HFF-Myc (cell line): ENCODE measurements at places on chromosomes 11 and 22.

DNA sequence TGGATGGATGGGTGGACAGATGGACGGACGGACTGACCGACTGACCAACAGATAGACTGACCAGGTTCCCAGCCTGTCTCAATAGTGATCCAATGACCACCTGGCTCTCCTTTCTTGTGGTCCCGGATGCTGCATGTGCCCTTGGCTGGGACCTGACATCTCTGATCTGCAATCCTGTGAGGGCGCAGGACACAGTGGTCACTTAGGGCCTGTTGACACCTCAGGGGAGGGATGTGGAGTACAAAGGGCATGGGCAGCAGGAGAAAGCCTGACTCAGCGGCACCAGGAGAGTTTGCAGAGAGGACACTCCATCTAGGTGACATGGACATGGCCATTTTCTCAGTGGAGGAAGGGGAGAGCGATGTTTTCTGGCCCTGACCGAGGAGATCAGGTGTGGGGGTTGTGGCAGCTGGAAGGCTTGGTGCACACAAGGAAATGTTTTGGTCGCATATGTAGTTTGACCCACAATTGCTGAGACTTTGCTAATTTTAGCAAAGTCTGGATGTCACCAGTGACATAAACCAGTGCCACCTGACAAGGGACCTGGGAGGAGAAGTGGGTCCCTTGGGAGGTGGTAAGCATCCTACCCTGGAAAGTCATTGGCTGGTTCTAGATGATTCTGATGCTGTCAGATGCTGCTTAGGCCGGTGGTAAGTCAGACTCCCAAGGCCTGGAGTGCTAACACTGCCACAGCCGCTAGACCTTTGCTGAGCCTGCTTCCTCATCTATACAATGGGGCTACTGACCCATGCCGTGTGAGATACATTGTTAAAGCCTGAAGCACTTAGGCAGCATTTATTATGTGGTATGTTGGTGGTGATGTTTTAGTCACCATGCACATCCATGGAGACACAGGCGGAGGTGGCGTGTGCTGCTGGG is 50.7 kb downstream of the CD82 start:
- no peak for DNase-seq

GRCh38 chr11:19200410-19201201 is 1.2 kb downstream of the CSRP3 start:
- DNase-seq, result peak; percentile 20

DNA sequence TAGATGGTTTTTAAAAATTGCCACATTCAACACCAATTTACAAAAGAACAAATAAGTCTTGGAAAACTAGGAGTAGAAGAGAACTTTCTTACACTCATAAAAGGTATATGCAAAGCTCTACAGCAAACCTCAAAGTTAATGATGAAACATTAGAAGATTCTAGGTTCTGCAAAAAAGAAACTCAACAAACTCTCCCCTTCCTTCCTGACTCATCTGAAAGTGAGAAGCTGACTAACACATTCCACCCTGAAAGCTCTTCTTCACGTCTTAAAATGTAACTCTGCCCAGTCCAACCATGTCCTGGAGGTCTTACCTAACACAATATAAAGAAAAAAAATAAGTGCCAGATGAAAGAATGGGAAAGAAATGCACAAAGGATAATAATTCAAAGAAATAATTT is 218.9 kb upstream of the ISX start:
- DNase-seq, result no peak

DNA sequence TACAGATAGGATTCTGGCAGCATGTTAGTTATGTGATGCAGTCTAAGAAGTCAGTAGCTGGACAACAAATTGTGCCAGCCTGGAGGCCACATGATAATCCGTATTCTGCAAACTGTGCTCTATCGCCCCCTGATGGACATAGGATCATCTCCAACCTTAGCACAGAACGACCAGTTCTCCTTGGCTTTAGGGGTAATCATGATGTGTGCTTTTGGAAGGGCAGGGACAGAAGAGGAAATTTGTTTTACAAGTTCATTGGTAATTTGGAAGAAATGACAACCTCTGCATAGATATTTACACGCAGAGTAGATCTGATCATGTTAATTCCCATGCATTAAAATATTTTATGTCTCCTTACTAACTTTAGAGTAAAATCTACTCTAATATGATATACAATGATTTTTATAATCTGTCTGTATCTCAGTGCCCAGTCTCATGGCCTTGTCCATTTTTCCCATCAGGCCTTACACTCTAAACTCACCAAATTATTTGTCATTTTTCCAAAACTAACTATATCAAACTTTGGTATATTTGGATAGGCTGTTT is 12.1 kb downstream of the OR10D3 start:
- peak; percentile 45 for DNase-seq

DNA sequence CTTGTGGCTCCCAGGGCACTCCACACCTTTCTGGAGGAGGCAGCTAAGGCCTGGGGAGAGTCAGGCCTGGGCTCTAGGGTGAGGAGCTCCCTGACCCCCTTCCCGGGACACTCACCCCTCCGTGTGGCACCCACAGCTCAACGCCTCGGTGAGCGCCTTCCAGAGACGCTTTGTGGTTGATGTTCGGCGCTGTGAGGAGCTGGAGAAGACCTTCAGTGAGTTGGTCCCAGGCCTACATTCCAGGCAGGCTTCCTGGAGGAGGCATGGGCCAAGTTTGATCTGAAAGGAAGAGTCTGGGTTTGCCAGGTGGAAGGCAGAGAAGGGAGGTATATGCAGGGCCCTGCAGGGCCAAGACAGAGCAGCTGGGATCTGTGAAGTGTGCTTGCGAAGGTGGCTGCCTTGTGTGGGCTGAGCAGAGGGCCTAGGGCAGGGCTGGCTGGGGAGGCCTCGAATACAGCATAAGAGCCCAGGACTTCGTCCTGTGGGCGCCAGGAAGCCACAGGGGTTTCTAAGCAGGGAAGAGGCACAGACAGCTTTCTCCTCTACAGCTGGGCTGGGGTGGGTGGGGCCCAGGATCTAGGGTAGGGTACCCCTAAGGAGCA is 2.9 kb downstream of the TCIRG1 start:
- DNase-seq, result no peak

DNA sequence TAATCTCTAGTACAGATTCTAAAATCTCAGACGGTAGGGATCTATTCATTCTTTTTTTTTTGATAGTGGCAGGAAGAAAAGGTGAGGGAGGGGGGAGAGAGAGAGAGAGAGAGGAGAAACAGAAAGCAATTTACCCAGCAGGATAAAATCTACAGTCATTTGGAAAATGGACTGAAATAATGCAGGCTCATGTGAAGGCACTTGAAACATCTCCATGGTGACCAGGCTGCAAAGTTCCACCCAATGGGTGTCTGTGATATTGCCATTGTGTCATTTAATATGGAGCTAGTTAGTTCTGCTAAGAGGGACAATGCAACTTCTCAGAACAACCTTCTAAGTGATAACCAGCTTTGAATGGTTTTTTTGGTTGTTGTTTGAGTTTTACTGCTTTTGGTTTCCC is 165.2 kb upstream of the RAG2 start:
- DNase-seq, result no peak

GRCh38 chr11:37504921-37505320 is 906.9 kb upstream of the RAG2 start:
- peak; percentile 19 for DNase-seq

- DNase-seq, result no peak
These were observed 68.2 kb upstream of the ISX start for GRCh38 chr22:34997633-34998299.

DNA sequence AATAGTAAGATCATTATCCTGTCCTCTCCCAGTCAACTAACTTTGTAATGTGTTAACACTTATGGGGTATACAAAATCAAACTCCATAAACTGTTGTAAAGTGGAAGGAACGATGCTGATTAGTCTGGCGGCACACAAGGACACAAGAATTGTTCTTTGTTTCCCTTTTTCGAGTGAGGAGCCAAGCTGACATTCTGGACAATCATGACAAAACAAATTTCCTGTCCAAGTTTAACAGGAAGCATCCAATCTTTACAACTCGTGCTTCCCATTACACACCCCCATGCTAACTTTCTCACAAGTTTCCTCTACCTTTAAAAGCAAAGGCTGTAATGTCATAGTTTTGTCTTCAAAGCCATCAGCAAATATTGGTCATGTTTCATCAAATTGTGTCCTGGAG is 20.4 kb upstream of the LDLRAD3 start:
- DNase-seq, result no peak

GRCh38 chr22:23898006-23898974 is 4.1 kb downstream of the MIF start:
- DNase-seq, result no peak

DNA sequence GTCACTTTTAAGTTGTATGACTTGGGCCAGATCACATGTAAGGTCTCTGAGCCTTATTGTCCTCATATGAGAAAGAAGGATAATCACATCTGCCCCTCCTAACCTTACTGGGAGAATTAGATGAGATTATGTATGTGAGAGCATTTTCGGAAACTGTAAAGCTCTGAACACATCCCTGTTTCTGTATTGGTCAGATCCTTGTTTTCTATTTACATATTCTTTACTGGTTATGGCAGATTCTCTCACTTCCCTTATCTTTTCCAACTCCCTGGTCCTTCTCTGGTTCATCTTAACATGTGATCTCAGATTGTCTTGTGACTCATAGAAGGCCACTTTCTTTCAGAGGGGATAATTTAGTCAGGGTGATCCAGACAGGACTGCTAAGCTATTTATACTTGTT is 41.8 kb downstream of the CCDC81 start:
- DNase-seq, result no peak

DNA sequence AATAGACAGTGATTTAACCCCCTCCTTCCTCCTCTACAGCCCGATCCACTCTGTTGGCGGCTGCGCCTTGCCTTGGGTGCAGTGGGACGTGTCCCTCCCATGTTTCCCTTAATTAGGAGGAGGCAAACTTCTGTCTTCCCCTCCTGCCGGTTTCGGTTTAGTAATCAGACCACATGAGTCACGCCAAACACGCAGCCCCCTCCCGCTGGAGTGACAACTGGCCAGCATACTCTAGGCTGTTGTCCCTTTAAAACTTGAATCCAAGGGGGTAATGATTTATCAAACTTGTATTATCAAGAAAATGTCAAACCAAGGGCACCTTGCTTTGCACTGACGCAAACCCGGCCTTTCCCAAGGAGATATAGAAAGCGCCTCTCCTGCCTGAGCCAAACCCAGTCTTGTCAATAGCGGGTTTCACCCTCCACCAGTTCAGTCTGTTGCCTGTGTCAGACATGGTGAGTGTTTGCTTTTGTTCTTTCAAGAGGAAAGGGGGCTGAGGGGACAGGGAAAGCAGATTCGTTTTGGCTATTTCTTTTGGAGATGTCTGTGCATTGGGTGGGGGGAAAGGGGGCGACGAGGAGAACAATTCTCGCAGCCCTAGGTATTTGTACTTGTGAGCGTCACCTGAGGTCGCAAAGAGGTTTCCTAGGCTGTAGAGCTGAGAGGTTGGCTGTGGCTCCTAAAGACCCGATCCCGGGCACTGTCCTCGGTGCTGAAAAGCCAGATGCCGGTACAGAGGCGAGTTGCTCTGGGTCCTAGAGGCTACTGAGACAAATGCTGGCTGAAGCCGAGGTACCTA is at the start of gene SLC6A5:
SLC6A5 (plus strand) TSS at position 388 of the 799 bp plus-strand sequence; CDS start at position 453, 65 bp downstream.
- peak; percentile 22 for DNase-seq

DNA sequence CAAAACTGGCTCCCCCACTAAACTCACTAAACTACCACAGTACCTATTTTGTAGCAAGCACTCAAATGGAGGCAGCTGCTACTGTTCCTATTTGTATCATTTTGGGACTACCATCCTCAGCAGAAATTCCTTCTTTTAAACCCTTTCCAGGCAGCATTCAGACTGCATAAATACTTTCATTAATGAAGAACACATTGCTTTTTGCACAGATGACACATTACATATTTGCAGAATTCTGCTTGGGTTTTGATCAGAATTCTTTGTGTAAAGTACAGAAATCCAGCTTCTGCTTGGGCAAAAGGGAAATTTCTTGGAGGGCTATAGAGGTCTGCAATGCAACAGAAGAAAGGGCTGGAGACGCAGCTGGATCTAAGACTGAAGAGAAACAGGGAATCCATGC is 24.2 kb downstream of the RBX1 start:
- no peak for DNase-seq

DNA sequence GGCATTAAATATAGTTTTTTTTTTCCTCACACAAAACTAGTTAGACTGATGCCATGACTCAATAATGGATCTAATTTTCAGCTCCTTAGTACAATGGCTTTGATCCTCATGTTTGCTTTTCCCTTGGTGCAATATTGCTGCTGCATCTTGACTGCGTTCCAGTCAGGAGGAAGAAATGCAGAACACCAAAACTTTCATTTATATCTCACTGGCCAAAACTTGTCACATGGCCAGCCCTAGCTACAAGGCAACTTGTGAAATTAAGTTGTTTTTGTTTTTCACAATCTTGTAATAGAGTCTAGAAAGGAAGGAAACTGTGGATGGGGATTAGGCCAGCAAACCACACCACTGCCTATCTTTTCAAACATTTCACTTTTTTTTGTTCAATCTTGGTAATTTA is 36.7 kb downstream of the SMC1B start:
- DNase-seq, result no peak

DNA sequence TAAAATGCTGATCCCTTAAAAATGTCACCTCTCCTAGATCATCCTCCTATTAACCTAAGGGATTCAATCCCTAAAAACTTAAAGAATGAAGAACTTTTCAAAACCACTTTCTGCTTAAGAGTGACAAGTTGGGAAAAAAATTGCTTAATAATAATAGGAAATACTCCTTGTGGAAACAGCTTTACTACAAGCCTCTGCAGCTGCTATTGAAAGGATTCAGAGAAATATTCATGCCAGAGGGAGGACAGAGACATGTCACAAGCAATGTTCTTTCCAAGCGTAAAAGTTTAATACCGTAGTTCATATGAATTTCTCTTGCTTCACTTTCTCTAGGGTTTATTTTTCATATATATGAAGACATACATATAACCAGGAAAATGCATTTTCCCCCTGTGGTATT is 98.2 kb downstream of the ARHGAP20 start:
- DNase-seq, result no peak

DNA sequence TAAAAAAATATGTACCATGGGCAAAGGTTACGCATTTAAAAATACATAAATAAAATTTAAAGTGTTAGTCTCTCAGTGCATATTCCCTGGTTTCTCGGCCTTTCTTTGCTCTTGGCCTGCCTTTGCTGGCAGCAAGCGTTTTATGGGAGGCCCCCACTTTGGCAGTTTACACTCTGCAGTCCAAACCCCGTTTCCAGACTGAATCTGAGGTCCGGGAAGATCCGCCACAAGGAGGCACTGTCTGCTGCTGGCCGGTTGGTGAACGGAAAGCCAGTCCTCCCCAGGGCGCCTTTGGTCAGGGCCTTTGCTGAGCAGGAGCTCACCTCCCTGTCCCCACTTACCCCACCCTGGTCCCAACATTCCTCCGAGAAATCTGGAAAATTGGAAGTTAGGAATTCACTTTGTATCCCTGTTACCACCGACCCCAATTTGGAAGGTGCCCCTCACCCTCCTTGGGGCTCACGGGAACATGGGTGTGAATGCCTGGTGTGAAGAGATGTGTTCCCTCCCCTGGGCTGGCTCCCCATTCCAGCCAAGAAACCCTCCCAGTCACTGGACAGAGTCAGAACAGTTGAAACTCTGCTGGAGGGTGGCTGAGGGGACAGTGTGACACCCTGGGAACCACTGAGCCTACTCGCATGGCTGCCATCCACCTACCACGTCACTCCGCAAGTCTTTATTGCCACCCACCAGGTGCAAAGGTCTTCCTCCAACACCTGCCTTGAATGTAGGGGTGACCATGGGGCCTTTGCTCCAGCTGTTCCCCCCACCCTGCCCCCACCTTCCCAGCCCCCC is 9.4 kb upstream of the SF1 start:
- no peak for DNase-seq

GRCh38 chr11:77267962-77268361 is 33.5 kb downstream of the GDPD4 start:
- no peak for DNase-seq

- DNase-seq, result no peak
These were observed 12.1 kb downstream of the RTN4R start for GRCh38 chr22:20256027-20256426.

- DNase-seq, result no peak
These were observed 27.7 kb upstream of the PPP2R1B start for GRCh38 chr11:111793863-111794262.
